Neural cell (in vitro differentiated cells): ENCODE measurements at places on chromosomes 1 and 21. TPM values are rescaled to one million over a fixed set of nuclear protein-coding genes. Genes with fewer than 3 reads are reported as not detected.

TMEM61 gene
- not detected in 2 replicates for polyA plus RNA-seq

SLC9C2 gene
- polyA plus RNA-seq, result 0.31 and 0.46 TPM in 2 replicates

ZNF648 gene
- not detected in 2 replicates for polyA plus RNA-seq

SPRR4 gene
- not detected in 2 replicates for polyA plus RNA-seq

PCBP3 gene
- polyA plus RNA-seq, result 0.46 and 1.7 TPM in 2 replicates

COA6 gene
- polyA plus RNA-seq, result 42.6 and 48.3 TPM in 2 replicates

HRNR gene
- not detected in 2 replicates for polyA plus RNA-seq

UQCRHL gene
- polyA plus RNA-seq, result 3.9 and 6.1 TPM in 2 replicates

GNAT2 gene
- polyA plus RNA-seq, result 1.5 TPM in 1 of 2 replicates, not detected in the other

GUCA2A gene
- not detected in 2 replicates for polyA plus RNA-seq

ERICH3 gene
- polyA plus RNA-seq, result 0.27 TPM in 1 of 2 replicates, not detected in the other

LBR gene
- 143 and 156 TPM in 2 replicates for polyA plus RNA-seq

BSND gene
- polyA plus RNA-seq, result not detected in 2 replicates

GJA5 gene
- polyA plus RNA-seq, result not detected in 2 replicates

NPHS2 gene
- not detected in 2 replicates for polyA plus RNA-seq
